ENCODE measurements at places on chromosomes 3 and 15.

- DNase-seq = no peak
These were observed 36.8 kb upstream of the MAP3K13 start for GRCh38 chr3:185325946-185326791.

DNA sequence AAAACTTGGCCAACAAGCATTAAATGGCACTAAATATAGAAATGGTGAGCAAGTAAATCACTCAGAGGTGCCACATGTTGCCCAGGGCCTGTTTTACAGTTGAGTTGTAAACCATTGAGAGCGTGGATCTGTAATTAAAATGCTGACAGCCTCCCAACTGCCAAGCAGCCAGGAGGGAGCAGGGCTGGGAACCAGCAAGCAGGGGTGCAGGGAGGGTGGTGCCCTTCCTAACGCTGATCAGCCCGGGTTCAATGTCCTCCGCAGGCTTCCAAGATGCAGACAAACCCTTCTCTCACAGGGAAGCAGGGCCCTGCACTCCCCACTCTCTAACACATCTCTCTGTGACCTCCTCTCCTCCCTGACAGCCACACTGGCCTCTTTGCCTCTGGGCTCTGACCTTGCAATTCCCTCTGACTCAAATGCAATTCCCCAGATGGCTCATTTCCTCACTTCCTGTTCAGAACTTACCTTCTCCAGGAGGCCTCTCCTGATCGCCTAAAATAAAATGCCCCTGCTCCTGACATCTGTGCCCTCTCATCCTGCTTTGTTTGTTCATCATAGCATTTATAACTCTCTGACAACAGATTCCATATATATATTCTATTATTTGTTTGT lies 40.0 kb downstream of the WNT7A start:
- no peak for DNase-seq

DNA sequence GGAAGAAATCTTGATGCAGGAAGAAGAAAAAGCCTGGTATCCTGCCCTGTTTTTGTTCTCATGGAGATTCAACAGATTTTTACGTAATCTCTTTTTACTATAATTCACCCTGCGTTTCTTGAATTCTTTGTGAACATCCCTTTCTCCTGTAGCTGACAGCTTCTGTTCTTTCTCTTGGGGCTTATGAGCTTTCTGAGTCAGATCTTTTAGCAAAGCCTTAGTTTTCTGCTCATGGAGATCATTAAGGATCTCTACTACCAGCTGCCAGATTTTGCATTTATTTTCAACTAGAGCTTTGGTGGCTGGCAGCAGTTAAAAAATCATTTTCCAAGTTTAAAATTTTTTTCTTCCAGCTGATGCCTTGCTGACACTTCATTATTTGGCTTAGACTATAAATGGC lies 51.6 kb downstream of the MOBP start:
- DNase-seq = no peak

GRCh38 chr3:149936812-149937230 lies 33.9 kb downstream of the PFN2 start:
- DNase-seq = no peak

Measured in AG04449 (cell line).